ENCODE measurements at places on chromosomes 6 and 20. TPM values are rescaled to one million over a fixed set of nuclear protein-coding genes. Genes with fewer than 3 reads are reported as not detected.

- DNase-seq: no peak
- no peaks in the 10 kb centered on the region for H3K36me3 ChIP-seq
- no peaks in the 10 kb centered on the region for H3K4me1 ChIP-seq
- H3K27ac ChIP-seq: no peak overlapping the region
- no peak overlapping the region for H3K4me3 ChIP-seq
Measured at GRCh38 chr6:65289491-65289890, 417.5 kb downstream of the EYS start.

DNA sequence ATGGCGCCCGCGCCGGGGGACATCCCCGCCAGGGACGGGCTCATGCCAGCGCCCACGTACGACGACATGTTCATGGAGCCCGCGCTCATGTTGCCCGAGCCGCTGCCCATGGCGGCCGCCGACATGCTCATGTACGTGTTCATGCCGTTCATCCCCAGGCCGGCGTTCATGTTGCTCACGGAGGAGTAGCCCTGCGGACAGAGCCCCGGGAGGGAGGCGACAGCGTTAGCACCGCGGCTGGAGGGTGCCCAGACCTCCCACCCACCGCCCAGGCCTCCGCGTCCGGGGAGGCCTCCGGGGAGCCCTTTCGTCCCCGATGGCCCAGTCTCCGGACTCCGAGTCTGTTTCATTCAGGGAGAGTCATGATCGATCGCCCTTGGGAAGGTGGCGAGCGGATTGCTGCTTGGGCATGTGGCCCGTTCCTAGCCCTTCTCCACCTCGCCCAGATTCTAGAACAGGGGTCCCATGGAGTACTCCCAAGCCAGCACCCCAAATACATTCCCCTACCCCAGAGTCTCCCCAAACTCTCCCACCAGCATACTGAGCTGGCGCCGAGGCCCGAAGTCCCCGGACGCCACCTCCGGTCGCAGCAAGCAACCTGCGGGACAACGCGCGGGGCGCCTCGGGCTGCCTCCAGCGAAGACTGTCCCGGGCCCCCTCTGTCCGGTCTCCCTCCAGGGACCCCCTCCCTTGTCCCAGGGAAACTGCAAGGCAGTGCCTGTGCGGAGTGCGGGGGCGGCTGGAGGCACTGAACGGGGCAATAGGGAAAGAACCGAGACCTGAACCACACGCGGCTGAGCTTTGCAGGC, 1.2 kb downstream of the FOXA2 start:
- H3K27me3 ChIP-seq: peaks cover 90% of the 10 kb centered on the region
- H3K4me3 ChIP-seq: peak overlapping the region; percentile 41
- no peaks in the 10 kb centered on the region for H3K36me3 ChIP-seq
- no peak overlapping the region for H3K27ac ChIP-seq
- H3K4me1 ChIP-seq: peaks cover 14% of the 10 kb centered on the region

BACH2 gene
- total RNA-seq: 34.1 TPM

DNA sequence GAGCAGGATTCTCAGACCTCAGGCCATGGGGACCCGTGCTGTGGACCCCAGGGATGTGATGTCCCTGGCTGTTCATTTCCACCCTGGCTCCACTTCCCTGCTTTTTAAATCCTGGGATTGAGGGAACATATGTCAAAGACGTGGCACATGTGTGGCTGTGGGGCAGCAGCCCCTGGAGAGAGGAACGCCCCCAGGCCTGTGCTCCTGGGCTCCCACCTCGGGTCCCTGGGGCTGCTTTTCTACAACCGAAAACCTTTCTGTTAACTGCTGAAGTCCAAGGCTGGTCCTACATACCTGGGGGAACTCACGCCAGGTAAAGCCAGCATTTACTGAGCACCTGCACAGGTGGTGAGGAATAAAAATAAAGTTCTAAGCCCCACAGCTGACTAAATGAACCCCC, 102.3 kb upstream of the FRMD1 start:
- peaks cover 2% of the 10 kb centered on the region for H3K27me3 ChIP-seq
- DNase-seq: no peak
- H3K4me1 ChIP-seq: peaks cover 8% of the 10 kb centered on the region
- H3K36me3 ChIP-seq: no peaks in the 10 kb centered on the region

- H3K4me1 ChIP-seq: no peaks in the 10 kb centered on the region
- no peak overlapping the region for H3K4me3 ChIP-seq
- H3K27me3 ChIP-seq: peaks cover 7% of the 10 kb centered on the region
- H3K27ac ChIP-seq: no peak overlapping the region
- DNase-seq: no peak
- peaks cover 14% of the 10 kb centered on the region for H3K36me3 ChIP-seq
Measured at GRCh38 chr20:63736893-63737694, 630 bp downstream of the LIME1 start.

HSPA1B gene
- 109 TPM for total RNA-seq

GRCh38 chr6:37502703-37503291, 3.1 kb upstream of the CCDC167 start:
- no peak overlapping the region for H3K27ac ChIP-seq
- no peak overlapping the region for H3K4me3 ChIP-seq
- no peaks in the 10 kb centered on the region for H3K36me3 ChIP-seq
- H3K4me1 ChIP-seq: peaks cover 22% of the 10 kb centered on the region
- no peaks in the 10 kb centered on the region for H3K27me3 ChIP-seq
- no peak for DNase-seq

GRCh38 chr20:54168961-54169862, 4.6 kb downstream of the CYP24A1 start:
- DNase-seq: no peak
- H3K4me1 ChIP-seq: peaks cover 30% of the 10 kb centered on the region
- peak overlapping the region; percentile 17 for H3K27ac ChIP-seq
- H3K27me3 ChIP-seq: peaks cover 43% of the 10 kb centered on the region
- H3K36me3 ChIP-seq: no peaks in the 10 kb centered on the region

FGD2 gene
- not detected for total RNA-seq

GRCh38 chr6:82362878-82363427, 664 bp upstream of the TPBG start:
- peaks cover 2% of the 10 kb centered on the region for H3K36me3 ChIP-seq
- H3K4me1 ChIP-seq: peaks cover 44% of the 10 kb centered on the region
- DNase-seq: no peak

GRCh38 chr6:46453216-46453615, 38.0 kb downstream of the RCAN2 start:
- no peak overlapping the region for H3K27ac ChIP-seq
- H3K27me3 ChIP-seq: no peaks in the 10 kb centered on the region

PYGB gene
- total RNA-seq: 46.6 TPM

EFCAB8 gene
- total RNA-seq: 0.51 TPM

KIAA0408 gene
- total RNA-seq: 0.25 TPM

LTB gene
- 0.32 TPM for total RNA-seq

- H3K4me1 ChIP-seq: no peaks in the 10 kb centered on the region
- DNase-seq: no peak
- H3K36me3 ChIP-seq: peaks cover 40% of the 10 kb centered on the region
- H3K27me3 ChIP-seq: no peaks in the 10 kb centered on the region
Measured at GRCh38 chr6:18165751-18166150, 10.5 kb downstream of the KDM1B start.

- no peak for DNase-seq
- H3K4me3 ChIP-seq: peak overlapping the region; percentile 99
- peak overlapping the region; percentile 73 for H3K27ac ChIP-seq
- H3K36me3 ChIP-seq: peaks cover 21% of the 10 kb centered on the region
Measured at GRCh38 chr6:33197431-33198048, 2.9 kb downstream of the RXRB start.

GRCh38 chr6:115643762-115644161, 416.9 kb downstream of the FRK start:
- H3K27me3 ChIP-seq: peaks cover 6% of the 10 kb centered on the region
- no peak overlapping the region for H3K4me3 ChIP-seq
- no peaks in the 10 kb centered on the region for H3K36me3 ChIP-seq
- H3K27ac ChIP-seq: no peak overlapping the region
- DNase-seq: no peak

GRCh38 chr6:126876446-126876845, 242.0 kb upstream of the RSPO3 start:
- H3K27ac ChIP-seq: no peak overlapping the region
- H3K36me3 ChIP-seq: no peaks in the 10 kb centered on the region
- H3K4me1 ChIP-seq: peaks cover 12% of the 10 kb centered on the region
- H3K4me3 ChIP-seq: no peak overlapping the region
- no peaks in the 10 kb centered on the region for H3K27me3 ChIP-seq

GRCh38 chr6:115814907-115815306, 245.8 kb downstream of the FRK start:
- peaks cover 4% of the 10 kb centered on the region for H3K4me1 ChIP-seq
- H3K27ac ChIP-seq: no peak overlapping the region
- DNase-seq: no peak
- H3K4me3 ChIP-seq: no peak overlapping the region
- H3K36me3 ChIP-seq: no peaks in the 10 kb centered on the region
- no peaks in the 10 kb centered on the region for H3K27me3 ChIP-seq

TFAP2A gene
- 63.5 TPM for total RNA-seq

GRCh38 chr20:63873477-63873971, 8.5 kb downstream of the TPD52L2 start:
- H3K27ac ChIP-seq: no peak overlapping the region
- DNase-seq: no peak
- no peaks in the 10 kb centered on the region for H3K4me1 ChIP-seq
- no peak overlapping the region for H3K4me3 ChIP-seq
- H3K27me3 ChIP-seq: no peaks in the 10 kb centered on the region
- H3K36me3 ChIP-seq: peaks cover 26% of the 10 kb centered on the region

- H3K27me3 ChIP-seq: no peaks in the 10 kb centered on the region
- peak; percentile 67 for DNase-seq
- H3K4me1 ChIP-seq: peaks cover 24% of the 10 kb centered on the region
- H3K27ac ChIP-seq: peak overlapping the region; percentile 17
Measured at GRCh38 chr6:170129691-170130171, 161.1 kb downstream of the DLL1 start.

C20orf144 gene
- 0.09 TPM for total RNA-seq

GRCh38 chr6:20413826-20414225, 12.1 kb downstream of the E2F3 start:
- H3K27ac ChIP-seq: no peak overlapping the region
- no peak overlapping the region for H3K4me3 ChIP-seq
- no peaks in the 10 kb centered on the region for H3K27me3 ChIP-seq
- DNase-seq: no peak
- peaks cover 9% of the 10 kb centered on the region for H3K36me3 ChIP-seq

BTNL2 gene
- total RNA-seq: not detected

TRIM31 gene
- total RNA-seq: not detected

GRCh38 chr6:156280065-156280464, 497.1 kb upstream of the ARID1B start:
- no peak for DNase-seq
- no peak overlapping the region for H3K4me3 ChIP-seq
- peak overlapping the region; percentile 1 for H3K27ac ChIP-seq

- H3K36me3 ChIP-seq: no peaks in the 10 kb centered on the region
- no peak for DNase-seq
- no peaks in the 10 kb centered on the region for H3K27me3 ChIP-seq
- peaks cover 41% of the 10 kb centered on the region for H3K4me1 ChIP-seq
Measured at GRCh38 chr6:27138837-27139755, 108.4 kb upstream of the PRSS16 start.

DNA sequence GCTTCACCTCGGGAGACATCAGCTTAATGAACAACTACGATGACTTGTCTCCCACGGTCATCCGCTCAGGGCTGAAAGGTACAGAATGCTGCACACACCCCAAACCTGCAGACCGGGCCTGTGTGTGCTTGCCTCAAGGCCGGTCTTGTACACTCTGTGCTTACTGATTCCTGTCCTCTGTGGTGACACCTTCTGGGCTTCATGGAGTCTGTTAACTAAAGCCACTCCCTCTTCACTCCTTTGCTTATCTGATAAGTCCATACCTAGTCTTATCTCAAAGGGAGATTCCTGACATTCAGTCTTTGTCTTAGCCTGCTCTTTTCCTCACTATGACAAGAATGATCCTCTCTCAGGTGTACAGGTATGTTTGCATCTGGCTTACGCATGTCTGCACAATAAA, 107.7 kb upstream of the TMEM181 start:
- H3K4me1 ChIP-seq: no peaks in the 10 kb centered on the region
- no peak for DNase-seq
- H3K4me3 ChIP-seq: no peak overlapping the region
- no peak overlapping the region for H3K27ac ChIP-seq

GRCh38 chr6:23448281-23448680, 677.7 kb upstream of the NRSN1 start:
- peaks cover 67% of the 10 kb centered on the region for H3K4me1 ChIP-seq
- no peak overlapping the region for H3K4me3 ChIP-seq

GRCh38 chr6:155126727-155127439, 131.8 kb downstream of the TIAM2 start:
- DNase-seq: no peak
- peaks cover 3% of the 10 kb centered on the region for H3K36me3 ChIP-seq
- H3K27ac ChIP-seq: peak overlapping the region; percentile 57
- peaks cover 17% of the 10 kb centered on the region for H3K4me1 ChIP-seq

- peaks cover 32% of the 10 kb centered on the region for H3K27me3 ChIP-seq
- no peak overlapping the region for H3K4me3 ChIP-seq
- no peak overlapping the region for H3K27ac ChIP-seq
- no peak for DNase-seq
- no peaks in the 10 kb centered on the region for H3K4me1 ChIP-seq
- no peaks in the 10 kb centered on the region for H3K36me3 ChIP-seq
Measured at GRCh38 chr20:24321973-24322372, 147.5 kb upstream of the SYNDIG1 start.

DNA sequence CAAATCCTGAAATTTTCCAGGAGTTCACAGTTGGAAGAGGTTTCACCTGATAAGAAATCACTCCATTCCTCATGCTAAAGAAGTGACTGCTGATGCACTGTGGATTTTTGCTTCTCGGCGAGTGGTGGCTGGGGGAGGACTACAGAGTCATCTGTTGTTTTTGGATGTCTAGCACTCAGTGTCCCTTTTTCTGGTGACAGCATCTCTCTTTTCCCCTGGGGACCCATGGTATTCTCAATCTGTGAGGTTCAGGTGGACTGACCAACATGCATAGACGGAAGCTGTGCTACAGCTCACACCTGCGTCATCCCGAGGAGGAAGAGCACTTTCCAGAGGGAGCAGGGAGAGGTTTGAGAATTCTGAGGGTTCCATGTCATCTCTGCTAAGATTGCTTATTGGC, 42.7 kb upstream of the ZNF831 start:
- no peaks in the 10 kb centered on the region for H3K36me3 ChIP-seq
- DNase-seq: no peak
- no peak overlapping the region for H3K4me3 ChIP-seq
- no peak overlapping the region for H3K27ac ChIP-seq

DNA sequence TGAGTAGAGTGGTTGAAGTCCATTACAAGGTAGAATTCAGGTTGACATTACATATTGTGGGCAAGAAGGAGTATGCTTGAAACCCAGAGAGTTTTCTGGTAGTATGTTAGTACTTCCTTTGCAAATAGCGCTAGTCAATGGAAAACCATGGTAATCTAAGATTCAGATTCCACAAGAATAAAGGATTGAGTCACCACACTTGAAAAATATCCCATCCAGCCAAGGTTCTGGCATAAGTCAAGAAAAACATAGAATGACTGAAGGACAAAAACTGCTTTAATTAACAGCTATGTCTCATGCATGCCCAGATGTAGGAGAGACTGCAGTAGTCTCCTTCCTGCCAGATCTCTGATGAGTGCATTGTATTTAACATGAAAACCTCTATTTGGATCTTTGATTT, 469.8 kb downstream of the BMP2 start:
- H3K27me3 ChIP-seq: no peaks in the 10 kb centered on the region
- DNase-seq: no peak

GRCh38 chr20:32490942-32491763, 94.0 kb downstream of the NOL4L start:
- DNase-seq: no peak
- H3K4me1 ChIP-seq: peaks cover 6% of the 10 kb centered on the region
- no peak overlapping the region for H3K27ac ChIP-seq
- H3K4me3 ChIP-seq: no peak overlapping the region
- no peaks in the 10 kb centered on the region for H3K27me3 ChIP-seq

GRCh38 chr6:76330031-76330430, 257.6 kb upstream of the IMPG1 start:
- DNase-seq: no peak
- H3K27me3 ChIP-seq: no peaks in the 10 kb centered on the region
- H3K36me3 ChIP-seq: peaks cover 3% of the 10 kb centered on the region
- H3K4me1 ChIP-seq: no peaks in the 10 kb centered on the region
- no peak overlapping the region for H3K27ac ChIP-seq

Measured in mesothelial cell of epicardium (in vitro differentiated cells).